ENCODE measurements at places on chromosomes 3 and 15.
A peak's percentile ranks its signal among the peaks of the same experiment; 100 is the strongest.

GRCh38 chr3:9721700-9722060 is 9.9 kb upstream of the BRPF1 start:
- DNase-seq = no peak

- peak; percentile 36 for DNase-seq
These were observed 11.9 kb upstream of the CD200R1L start for GRCh38 chr3:112858410-112859069.

- peak; percentile 100 for DNase-seq
These were observed 45.8 kb upstream of the SEC13 start for GRCh38 chr3:10366651-10367101.

GRCh38 chr3:60269377-60269776 is 981.9 kb downstream of the FHIT start:
- no peak for DNase-seq

GRCh38 chr3:46913644-46914043 is 36.1 kb downstream of the PTH1R start:
- peak; percentile 75 for DNase-seq

- peak; percentile 85 for DNase-seq
These were observed 114.7 kb downstream of the ETFA start for GRCh38 chr15:76196269-76197231.

DNA sequence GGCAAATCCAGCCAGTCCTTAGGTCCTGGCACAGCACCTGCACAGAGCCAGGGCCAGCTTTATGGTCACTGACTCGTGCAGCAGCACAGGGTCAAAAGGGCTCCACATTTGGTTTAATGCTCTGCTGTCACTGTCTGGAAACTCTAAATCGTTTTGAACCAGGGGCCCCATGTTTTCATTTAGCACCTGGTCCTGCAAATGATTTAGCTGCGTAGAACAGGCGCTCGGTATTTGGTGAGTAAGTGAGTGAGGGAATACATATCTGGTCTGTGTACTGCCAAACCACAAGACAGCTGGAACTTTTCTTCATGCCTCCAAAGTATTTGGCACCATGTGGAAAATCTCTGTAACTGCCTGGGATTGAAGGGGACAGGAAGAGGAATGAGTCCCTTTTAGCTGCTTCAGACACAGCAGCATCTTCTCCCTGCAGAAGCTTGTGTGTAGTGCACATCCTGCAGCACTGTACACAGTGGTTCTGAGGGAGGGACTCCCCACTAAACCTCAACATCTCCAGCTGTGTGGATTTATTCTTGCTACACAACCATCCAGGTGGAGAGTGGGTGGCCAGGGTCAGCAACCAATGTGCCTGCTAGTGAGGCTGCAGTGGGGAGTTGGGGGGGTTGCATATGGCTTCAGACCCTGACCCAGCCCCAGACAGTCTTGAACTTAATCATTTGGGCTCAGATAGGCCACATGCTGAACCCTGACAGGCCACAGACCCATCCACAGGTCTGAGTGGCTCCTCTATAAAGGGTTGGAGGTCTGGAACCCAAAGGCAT is 1.1 kb downstream of the SH2D7 start:
- peak; percentile 77 for DNase-seq

DNA sequence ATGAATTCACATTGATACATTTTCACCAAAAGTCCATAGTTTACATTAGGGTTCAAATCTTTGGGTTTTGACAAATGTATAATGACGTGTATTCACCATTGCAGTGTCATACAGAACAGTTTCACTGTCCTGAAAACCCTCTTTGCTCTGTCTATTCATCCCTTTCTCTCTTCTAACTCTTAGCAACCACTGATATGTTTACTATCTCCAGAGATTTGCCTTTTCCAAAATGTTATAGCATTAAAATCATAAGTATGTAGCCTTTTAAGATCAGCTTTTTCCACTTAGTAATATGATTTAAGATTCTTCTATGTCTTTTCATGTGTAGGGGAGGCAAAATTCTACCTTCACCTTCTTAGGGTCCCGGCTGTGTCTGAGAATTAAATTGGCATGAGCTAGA is 203.8 kb downstream of the TPRG1 start:
- DNase-seq = no peak

DNA sequence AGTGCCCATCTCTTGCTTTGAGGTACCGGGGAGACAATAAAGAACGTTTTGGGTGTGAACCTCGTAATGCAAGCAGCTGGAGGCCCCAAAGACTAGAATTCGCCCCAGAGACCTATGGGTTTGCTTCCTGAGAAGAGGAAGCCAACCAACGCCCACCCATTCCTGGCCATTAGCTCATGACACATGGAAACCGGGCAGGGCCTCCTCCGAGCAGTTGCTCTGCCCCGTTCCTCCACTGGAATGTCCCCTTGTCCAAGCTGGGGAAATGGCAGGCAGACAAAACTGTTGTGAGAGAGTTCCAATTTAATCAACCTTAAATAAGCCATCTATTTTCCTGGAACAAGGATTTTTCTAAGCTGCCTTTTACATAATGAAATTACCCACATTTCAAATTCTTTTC is 250.9 kb upstream of the IGF1R start:
- DNase-seq = no peak

GRCh38 chr3:193711964-193712598 is 119.1 kb downstream of the OPA1 start:
- DNase-seq = no peak

- no peak for DNase-seq
These were observed 143.4 kb downstream of the CLSTN2 start for GRCh38 chr3:140078343-140078742.

Measured in astrocyte of the spinal cord (primary cell).